NCI-H1694 treated with DMSO at 0.1 percent for 48 hours (cell line): ENCODE measurements at places on chromosomes 1 and 21.

- no peak for DNase-seq
These were observed 93.0 kb upstream of the TTC34 start for GRCh38 chr1:2894381-2895041.

GRCh38 chr1:35885961-35886558 is 3.1 kb downstream of the AGO1 start:
- DNase-seq, result no peak

DNA sequence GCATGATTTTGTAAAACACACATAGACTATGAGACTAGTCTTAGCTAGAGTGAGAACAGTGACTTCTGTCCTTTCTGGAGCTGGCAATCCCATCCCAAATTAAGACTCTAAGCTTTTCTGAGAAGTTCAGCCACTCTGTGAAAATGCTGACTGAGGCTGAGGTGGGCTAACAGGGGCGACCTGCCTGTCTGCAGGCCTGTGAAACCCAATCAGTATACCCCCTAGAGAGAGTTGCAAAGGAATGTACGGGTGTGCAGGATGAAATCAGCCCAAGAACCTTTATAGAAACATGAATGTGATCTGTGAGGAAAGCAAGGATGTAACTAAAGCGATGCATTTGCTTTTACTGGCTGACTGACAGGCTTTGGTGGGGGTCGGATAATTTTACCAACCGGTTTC is 16.0 kb upstream of the TBX15 start:
- DNase-seq, result no peak

DNA sequence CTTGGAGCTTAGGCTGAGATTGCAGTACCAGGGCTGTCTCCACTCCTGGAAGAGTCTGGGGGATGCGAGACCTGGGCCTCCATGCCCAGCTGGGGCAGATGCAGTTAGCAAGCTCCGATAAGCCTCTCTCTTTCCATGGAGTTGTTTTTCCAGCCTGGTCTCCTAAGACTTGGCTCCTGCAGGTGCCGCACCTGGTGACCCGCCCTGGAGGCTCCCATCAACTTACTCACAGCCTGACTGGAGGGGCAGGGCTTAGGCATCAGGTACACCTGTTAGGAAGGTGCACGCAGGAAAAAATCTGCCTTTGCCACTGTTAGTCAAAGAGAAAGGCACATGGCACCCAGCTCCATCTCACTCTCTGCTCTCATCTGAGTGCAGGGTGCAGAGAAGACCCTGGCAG is 198.1 kb upstream of the TMEM51 start:
- no peak for DNase-seq

DNA sequence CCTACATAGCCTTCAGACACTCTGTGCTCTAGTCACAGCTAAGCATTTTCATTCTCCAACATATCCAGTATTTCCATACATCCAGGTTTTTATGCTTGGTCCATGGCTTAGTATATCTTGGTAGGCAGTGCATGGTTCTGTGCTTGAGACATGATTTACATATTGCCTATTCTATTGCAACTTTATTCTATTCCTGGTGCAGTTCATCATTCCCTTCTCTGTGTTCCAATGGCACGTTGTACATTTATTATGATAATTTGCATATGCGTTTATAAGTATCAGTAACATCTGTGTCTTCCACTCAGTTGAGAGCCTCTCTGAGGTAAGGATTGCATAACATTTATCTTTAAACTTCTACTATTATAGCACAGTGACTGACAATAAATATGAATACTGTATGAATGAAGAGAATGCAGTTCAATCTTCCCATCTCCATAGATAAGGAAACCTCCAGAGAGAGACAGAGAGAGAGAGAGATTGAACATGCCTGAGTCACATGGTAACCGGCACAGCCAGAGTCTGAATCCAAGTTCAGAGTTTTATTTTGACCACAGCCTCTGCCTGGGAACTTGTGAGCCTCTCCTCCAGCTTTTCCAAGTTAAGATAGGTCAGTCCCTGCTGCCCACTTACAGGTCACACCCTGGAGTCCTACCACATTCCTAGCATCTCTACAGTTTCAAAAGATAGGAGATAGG is 41.5 kb downstream of the PLPPR5 start:
- DNase-seq, result no peak

GRCh38 chr1:27111626-27112573 is 43.0 kb downstream of the SLC9A1 start:
- DNase-seq, result peak; percentile 10

DNA sequence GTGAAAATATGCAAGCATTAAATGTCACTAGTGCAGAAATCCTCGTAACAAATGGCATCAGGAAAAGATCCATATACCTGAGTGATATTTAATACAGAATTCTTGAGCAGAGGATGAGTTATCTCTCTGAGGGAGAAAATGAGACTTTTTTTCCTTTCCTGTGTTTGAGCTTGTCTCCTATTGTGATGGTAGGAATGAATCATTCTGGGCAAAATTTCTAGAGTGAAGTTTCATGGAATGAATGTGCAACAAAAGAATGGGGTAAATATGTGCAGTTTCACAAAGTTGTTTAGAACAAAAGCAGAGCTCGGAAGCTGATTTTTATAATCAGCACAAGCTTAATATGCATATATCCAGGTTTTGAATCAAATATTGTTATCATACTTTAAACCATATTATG is 4.6 kb downstream of the CTPS1 start:
- no peak for DNase-seq

GRCh38 chr1:238944028-238944427 is 442.3 kb upstream of the CHRM3 start:
- DNase-seq, result no peak

DNA sequence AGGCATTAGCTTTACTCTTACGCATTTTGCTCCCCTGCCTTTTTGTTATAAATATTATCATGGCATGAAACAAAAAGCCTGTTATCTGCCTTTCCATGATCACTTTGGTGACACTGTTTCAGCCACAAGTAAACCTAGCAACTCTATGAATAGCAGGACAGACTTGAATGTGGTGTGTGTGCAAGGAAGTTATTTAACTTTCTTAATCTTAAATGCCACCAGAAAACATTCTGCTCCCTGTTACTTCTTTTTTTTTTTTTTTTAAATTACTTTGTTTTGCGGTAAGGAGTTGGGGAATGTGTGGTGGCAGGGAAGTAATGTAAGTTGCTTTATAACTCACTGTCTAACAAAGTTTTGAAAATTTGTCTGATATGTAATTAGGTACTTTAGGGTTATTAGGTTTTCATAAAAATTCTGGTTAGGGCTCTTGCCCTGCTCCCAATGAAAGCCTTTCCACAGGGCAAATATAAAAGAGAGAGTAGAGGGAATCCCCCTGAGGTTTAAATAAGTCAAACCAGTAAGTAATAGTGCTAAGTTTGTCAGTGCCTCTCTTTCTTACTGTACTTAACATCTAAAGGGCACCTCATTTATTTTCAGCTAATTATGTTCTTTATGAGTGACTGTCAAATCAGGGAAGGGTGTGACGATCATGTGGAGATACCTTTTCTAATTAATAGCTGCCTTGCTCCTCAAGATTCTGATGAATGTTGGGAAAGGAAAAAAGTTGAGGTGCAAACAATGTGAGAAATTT is 39.5 kb downstream of the RASAL2 start:
- DNase-seq, result no peak

DNA sequence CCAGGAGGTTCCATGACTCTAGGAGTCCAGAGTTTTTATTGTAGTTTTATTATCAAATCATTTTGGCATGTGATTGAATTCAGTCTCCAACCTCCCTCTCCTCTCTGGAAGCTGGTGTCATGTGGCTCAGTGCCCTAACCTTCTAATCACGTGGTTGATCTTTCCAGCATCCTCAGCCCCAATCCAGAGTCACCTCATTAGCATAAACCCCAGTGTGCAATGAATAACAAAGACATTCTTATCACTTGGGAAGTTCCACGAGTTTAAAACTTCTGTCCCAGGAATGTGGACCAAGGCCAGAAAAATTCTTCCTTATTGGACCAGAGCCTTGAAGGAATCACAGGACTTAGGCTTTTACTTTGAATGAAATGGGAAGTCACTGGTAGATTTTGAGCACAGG is 52.2 kb downstream of the KIRREL1 start:
- no peak for DNase-seq

DNA sequence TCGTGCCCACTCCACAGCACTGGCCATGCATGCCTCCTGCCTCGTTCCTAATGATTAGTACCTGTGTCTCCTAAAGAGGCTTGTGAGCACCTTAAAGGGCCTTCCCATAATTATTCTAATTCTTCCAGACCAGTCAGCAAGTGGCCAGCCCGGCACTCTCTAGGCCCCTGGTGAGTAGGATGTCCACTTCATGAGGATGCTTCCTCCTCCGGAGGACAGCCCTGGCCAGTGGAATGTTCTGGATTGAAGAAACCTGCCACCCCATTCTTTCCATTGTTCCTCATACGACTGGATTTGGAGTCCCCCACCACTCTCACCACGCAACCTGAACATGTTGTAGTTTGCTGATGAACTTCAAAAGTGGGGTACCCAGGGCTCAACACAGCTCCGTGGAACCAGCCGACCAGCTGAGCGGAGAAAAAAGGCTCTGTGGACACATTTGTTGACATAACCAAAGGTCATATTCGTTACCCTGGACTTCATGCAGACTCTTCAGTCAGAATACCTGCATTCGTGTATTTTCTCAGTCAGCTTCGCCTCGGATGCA is 46.7 kb upstream of the LBR start:
- no peak for DNase-seq

DNA sequence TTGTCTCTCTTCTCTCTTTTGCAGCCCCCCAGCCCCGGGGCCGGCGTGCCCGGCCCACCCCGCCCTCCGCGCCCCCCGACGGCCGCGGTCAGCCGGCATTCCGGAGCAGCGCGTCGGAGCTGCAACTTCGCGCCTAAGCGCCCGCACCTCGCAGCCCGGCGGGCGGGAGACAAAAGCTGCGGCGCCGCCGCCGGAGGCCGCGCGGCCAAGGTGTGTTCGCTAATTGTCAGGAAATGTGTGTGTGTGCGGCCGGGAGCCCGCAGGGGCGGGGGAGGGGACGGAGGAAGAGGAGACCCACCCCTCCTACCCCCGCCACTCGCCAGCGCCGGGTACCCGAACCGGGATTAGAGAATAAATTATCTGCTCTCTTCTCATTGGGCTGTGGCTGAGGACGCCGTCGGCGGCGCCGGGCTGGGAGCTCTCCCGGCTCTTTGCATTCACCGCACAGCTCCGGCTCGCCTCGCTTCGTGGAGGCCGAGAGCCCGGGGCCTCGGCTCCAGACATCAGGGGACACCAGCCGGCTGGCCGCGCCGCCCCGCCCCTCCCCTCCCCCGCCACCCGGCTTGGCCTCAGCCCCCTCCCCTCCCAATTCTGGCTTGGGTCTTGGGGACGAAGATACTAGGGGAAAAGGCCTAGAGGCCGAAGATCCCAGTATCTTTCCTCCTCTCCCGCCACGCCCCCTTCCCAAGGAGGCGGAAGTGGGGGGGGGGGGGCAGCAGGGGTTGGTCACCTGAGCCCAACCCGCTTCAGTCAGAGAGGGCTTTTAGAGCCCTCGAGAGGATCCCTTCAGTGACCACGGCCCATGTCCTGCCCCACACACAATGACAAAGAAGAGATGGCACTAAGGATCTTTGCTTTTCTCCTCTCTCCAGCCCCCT is 1.3 kb upstream of the BLACAT1 start:
- DNase-seq, result no peak

- DNase-seq, result peak; percentile 84
These were observed 30.5 kb downstream of the KRTAP10-1 start for GRCh38 chr21:44509539-44509938.

GRCh38 chr21:37455504-37455911 is 88.9 kb downstream of the DYRK1A start:
- DNase-seq, result no peak

GRCh38 chr21:37446552-37446951 is 80.0 kb downstream of the DYRK1A start:
- DNase-seq, result no peak

- DNase-seq, result no peak
These were observed 27.6 kb upstream of the MARK1 start for GRCh38 chr1:220500372-220500771.

DNA sequence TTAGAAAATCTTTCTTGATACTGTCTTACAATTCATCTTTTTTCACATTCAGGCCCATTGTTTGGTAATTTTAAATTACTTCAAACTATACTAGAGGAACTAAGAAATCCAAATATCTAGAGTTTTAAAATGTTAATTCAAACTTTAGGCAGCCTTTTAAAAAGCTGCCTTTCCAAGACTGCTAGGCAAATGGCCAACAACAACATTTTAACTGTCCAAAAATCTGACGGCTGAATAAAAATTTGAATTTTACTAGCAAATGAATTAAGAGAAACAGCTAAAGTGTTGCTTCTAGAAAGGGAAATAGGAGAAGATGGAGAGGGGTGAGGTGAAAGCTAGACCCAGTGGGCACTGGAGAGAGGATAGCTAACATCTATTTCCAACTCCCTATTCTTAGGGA is 17.2 kb downstream of the DPYD start:
- no peak for DNase-seq

- no peak for DNase-seq
These were observed 68.9 kb downstream of the DMAP1 start for GRCh38 chr1:44281962-44282703.

GRCh38 chr1:183580281-183580682 is 10.0 kb downstream of the NCF2 start:
- DNase-seq, result peak; percentile 80

- no peak for DNase-seq
These were observed 10.0 kb downstream of the PDPN start for GRCh38 chr1:13593511-13594131.

DNA sequence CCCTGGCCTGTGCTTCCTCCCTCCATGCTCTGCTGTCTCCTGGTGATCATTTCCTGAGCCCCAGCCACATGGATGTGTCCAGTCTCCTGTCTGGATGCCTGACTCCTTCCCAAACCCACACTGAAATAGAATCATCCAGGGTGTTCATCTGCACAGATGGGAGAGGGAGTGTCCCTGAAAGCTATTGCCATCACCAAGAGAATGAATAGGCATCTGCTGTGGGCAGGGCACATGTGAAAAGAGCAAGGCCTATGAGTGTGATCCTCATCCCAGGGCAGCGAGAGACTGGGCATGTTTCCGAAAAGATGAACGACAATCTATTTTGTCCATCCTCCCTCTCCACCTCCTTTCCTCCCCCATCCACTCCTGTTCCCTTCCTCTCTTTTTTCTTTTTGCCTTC is 5.0 kb downstream of the IGSF21 start:
- peak; percentile 88 for DNase-seq

GRCh38 chr1:1360506-1361169 is 2.3 kb upstream of the MXRA8 start:
- DNase-seq, result no peak

DNA sequence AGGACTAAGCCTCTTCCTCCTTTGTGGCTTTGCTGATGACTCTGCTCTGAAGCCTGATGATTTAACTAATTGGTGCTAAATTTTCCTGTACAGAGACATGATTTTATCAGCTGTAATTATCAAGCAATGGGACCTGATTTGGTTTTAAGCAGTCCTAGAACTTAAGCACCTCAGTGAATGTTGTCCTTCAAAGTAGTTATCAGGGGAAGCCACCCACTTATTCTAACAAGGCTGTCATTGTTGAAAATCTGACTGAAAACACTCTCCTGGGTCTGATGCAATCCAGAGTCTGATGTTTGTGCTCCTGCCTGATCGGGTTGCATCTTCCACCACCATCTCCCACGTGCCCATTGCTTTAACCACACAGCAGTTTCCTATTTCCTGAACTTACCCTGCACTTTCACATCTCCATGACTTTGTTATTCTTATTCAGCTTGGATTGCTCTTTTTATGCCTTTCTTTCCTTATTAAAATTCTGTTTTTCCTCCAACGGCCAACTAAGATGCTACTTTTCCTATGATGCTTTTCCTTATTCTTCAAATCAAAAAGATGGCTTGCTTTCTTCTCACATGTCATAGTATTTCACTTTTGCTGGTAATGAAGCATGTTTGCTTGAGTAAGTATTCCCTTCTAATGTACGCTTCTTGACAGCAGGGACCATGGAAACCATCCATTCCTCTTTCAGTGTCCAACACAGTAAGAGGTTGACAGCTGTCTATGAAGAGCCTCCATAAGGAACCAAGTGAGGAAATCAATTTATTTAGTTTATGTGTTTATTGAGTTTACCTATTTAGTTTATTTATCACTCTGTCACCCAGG is 55.0 kb downstream of the S1PR1 start:
- DNase-seq, result no peak
